ENCODE measurements at places on chromosomes 1 and 21. TPM values are rescaled to one million over a fixed set of nuclear protein-coding genes. Genes with fewer than 3 reads are reported as not detected.

GRCh38 chr1:1031659-1032235, 11.8 kb downstream of the AGRN start:
- no peak for DNase-seq

DNA sequence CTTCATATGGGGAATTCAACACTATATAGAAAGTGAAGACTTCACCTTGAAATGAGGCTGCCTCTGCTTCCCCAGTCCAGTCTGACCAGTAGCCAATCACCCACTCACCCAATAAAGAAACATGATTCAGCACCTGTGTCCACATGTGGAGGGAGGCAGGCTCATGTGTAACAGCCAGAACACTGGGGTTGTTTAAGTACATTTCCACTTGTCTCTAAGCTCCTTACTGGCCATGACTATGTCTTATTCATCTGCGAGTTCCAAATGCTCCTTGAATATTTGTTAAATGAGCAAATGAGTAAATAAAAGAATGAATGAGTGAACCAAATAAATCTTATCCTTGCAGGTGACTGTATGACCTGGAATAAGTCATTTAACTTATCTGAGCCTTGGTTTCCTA, 100.1 kb downstream of the BRINP2 start:
- DNase-seq: peak; percentile 90

DNA sequence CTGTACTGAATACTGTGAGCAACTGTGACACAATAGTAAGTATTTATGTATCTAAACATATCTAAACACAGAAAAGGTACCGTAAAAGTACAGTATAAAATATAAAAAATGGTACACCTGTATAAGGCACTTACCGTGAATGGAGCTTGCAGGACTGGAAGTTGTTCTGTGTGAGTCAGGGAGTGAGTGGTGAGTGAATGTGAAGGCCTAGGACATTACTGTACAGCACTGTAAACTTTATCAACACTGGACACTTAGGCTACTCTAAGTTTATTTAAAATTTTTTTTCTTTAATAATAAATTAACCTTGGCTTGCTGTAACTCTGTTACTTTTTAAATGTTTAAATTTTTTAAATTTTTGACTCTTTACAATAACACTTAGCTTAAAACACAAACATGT, 24.5 kb upstream of the SHCBP1L start:
- DNase-seq: peak; percentile 43

DNA sequence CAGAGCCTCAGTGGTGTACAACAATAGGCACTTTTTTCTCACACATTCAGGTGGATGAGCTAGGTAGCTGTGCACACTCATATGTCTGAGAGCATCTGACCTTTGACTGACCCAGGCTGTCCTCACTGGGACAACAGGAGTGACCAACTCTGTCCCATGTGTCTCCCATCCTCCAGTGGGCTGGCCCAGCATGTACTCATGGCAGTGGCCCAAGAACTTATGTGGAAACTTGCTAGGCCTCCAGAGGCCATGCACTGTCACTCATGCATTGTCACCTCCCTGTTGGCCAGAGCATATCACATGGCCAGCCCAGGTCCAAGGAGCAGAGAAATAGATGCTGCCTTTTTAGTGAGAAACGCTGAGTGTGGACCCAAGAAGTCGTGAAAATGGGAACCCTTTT, 158.8 kb downstream of the IGSF21 start:
- no peak for DNase-seq

GRCh38 chr1:240244968-240245628, 153.4 kb downstream of the FMN2 start:
- DNase-seq: no peak

DNA sequence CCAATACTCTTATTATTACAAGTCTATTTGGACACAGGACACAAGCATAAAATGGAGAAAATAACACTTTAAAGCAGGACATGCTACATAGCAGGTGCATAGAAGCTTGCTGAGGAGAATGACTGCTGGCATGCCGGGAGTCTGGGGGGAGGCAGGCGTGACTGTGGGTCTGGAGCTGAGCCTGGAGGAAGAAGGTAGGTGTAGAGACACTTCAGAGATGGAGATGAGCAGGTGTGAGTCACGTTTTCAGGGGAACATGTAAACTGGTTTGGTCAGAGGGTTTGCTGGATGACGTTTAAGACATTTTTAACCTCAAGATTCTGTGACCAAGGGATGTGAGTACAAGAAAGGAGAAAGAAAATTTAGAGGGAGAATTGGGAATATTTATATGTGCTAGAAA, 24.5 kb downstream of the OSCP1 start:
- peak; percentile 76 for DNase-seq

- no peak for DNase-seq
Observed at GRCh38 chr1:210568631-210569030, 239.9 kb downstream of the HHAT start.

GRCh38 chr1:232018231-232019025, 391.8 kb downstream of the DISC1 start:
- DNase-seq: no peak

GRCh38 chr1:97893844-97894243, 27.0 kb downstream of the DPYD start:
- DNase-seq: peak; percentile 39

DNA sequence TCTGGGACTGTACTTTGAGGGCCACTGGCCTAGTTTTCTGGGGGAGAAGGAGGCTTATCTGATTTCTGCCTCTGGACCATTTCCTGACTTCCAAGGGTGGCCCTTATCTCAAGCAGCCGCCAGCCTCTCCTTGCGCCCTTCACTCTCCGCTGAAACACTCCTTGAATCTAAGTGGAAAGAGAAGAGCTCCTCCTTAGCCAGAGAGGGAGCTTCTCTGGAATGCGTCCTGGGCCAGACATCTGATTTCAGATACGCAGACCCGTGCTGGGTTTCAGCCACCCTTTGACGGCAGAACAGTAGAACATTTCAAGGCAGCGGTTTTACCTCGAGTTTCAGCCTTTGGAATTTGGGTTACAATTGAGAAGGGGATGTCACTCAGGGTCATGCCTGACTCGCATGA, 308.0 kb downstream of the CAMTA1 start:
- no peak for DNase-seq

DNA sequence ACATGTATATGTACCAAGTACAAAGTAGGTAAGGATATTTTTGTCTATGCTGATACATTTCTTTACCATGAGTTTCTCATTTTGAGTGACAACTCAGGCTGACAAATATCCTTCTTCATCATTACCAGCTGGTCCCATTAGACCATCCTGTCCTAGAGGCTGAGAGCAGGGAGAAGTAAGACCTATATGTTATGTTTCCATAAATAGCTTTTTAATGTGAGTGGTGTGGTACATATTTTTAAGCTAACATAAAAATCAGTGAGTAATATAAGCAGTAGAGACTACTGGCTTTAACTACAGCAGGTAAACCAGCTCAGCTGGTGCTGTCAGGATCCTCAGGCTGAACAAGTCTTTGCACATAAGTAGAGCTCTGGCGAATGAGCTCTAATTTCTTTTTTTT, 62.4 kb downstream of the CLEC20A start:
- peak; percentile 17 for DNase-seq

GRCh38 chr1:22747021-22747734, 36.5 kb downstream of the EPHB2 start:
- DNase-seq: peak; percentile 95

DNA sequence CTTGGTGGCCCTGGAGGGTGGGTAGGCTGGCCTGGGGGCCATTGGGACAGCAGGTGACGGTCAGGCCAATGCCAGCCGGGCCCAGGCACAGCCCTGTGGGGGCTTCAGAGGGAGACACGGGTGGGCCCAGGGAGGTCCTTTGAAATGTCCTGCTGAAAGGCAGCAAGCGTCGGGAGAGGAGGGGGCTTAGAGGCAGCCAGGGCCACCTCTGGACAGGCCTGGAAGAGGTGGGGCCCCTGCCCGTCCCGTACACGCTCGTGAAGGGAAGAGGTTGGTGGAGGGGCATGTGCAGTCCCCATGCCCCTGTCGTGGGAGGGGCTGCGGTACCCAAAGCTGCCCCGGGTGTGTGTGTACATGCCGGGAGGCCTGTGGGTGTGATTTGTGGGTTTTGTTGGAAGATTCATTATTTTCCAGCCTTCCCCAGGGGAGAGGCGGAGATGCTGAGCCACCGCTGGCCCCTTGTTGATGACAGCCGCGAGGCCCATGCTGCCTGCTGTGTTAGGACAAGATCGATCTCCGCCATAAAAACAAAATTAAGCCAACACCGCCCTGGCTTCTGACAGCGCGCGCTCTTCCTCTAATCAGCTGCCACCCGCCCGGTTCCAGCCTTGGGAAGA, 3.4 kb upstream of the PLCH2 start:
- DNase-seq: no peak

GRCh38 chr1:56868761-56869160, 14.2 kb downstream of the C8A start:
- DNase-seq: no peak

- DNase-seq: no peak
Observed at GRCh38 chr1:245160288-245160687, 5.5 kb downstream of the KIF26B start.

GRCh38 chr1:157659576-157660247, 40.9 kb downstream of the FCRL3 start:
- DNase-seq: no peak

DNA sequence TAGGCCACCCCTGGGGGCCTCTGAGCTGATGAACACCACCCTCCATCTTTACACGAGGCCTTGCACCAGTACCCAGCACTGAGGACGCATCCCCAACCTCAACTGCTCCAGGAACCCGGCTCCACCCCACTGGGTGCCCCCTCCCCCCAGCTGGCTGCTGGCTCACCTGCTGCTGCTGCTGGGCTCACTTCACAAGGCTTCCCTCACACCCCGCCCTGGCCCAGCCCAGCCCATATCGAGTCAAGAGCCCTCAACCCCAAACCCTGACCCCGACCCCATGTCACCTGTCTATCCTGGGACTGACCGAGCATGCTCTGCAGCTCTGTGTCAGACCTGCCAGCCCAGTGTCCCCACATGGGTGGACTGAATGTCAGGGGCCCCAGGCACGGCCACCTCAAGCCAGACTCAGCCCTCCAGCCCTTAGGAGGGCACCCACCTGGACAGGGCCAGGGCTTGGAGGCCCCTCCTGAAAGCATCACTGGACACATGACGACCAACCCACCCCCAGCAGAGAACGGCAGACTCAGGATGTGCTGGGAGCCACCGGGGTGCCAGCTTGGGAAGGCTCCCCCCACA, 21.4 kb downstream of the WNT9A start:
- DNase-seq: no peak

DNA sequence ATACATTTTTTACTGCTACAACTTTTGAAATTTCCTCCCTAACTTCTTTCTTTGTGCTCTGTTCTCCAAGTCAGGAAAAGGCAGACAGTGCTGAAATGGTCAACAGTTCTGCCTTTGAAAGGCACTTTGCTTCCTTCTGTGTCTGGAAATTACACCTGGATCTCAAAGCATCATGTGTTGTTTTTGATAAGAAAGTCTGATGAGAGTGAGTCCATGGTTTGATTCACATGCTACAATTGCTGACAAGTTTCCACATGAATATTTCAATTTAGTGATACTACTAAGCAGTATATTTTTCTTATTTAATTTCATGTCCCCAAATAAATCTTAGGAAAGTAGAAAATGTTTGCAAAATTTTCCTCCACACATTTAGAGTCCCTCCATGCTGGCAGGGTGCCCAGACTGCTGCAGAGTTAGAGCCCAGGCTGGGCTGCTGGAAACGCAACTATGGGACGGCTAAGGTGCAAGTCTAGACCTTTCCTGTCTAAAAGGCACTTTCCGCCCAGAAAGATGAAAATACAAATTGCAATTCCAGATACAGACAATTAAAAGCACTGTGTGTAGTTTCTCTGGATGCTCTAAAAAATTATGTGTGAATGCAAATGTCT, 96.6 kb upstream of the RUNX1 start:
- no peak for DNase-seq

DNA sequence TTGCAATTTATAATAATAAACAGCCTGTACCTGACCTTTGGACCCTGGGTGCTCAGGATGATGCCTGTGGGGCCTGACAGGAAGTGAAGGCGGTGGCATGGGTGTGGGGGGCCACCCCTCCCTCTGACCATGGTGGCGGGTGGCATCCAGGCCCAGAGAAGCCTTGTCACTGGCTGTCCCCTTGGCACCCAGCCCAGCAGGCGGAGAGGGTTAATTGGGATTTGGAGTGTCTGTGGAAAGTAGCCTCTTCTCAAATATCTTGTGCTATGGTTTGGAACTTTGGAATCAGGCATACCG, 20.5 kb downstream of the SOX13 start:
- no peak for DNase-seq

DNA sequence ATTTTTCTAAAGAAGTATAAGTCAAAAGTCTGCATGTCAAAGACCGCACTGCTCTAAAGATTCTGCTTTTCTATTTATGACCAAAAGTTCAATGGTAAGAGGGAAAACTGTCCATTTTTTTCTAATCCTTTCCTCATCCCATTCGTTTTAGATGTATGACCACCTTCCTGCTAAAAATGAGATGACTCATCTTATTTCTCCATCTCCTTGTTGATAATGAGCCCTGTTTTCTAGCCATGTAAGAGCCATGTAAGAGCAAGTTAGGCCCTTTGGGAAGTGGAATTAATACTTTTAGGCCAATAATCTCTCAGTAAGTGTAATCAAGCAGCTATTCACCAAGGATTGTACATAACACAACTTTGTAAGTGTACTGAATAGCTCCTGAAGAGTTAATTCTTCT, 475.6 kb upstream of the B3GALT2 start:
- no peak for DNase-seq

DNA sequence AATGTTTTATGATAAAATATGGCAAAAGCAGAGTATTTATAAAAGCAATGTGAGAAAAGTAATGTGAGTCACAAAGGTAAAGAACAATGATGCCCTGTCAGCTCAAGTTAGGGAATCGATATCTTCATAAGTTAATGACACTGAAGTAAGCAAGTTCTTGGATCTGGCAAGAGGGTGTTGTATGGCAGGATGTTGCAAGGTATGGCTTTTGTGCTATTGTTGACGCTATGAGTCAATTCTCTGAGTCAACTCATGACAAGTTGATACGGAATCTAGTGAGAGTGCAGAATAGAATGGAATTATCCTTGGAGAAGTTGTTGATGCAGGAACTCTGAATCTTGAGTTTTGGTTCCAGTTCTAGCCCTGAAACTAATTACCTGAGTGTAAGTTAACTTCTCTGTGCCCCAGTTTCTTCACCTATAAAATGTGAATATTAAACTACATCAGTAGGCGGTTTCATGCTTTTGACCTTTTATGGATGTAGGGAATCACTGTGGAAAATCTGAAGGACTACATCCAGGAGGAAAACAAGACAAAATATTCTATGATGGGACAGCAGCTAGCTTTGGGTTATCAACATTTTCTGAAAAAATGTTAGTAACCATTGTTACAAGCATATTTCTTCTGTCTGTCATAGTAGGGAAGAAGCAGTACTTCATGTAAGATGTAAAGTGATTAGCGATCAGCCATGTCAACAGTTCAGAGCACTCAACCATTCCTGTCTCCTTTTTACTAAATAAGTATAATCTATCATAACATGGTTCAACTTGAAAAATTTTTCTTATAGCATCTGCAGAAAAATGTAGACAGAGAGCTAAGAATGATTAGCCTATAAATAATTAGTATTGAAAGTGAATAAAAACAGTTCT, 96.9 kb downstream of the ATP6V1G3 start:
- peak; percentile 93 for DNase-seq

Gene HTR6
- total RNA-seq: not detected

Gene HCN3
- total RNA-seq: 1.9 TPM

Gene COL9A2
- 7.0 TPM for total RNA-seq

Gene SPATA45
- not detected for total RNA-seq

Gene CFAP45
- total RNA-seq: 1.6 TPM
